Thyroid gland (tissue), 4 donors: ENCODE measurements at places on chromosomes 5 and 9. TPM values are rescaled to one million over a fixed set of nuclear protein-coding genes. Genes with fewer than 3 reads are reported as not detected.

The ADAMTS19 gene
- not detected for total RNA-seq

The IL13 gene
- not detected for total RNA-seq

The BARHL1 gene
- not detected for total RNA-seq

The MCC gene
- total RNA-seq: 15.5 TPM

The FGFR4 gene
- total RNA-seq: 0.49 TPM

GRCh38 chr5:112581811-112582320 lies 155.8 kb upstream of the APC start:
- DNase-seq: no peak
- no peak overlapping the region for H3K4me3 ChIP-seq

DNA sequence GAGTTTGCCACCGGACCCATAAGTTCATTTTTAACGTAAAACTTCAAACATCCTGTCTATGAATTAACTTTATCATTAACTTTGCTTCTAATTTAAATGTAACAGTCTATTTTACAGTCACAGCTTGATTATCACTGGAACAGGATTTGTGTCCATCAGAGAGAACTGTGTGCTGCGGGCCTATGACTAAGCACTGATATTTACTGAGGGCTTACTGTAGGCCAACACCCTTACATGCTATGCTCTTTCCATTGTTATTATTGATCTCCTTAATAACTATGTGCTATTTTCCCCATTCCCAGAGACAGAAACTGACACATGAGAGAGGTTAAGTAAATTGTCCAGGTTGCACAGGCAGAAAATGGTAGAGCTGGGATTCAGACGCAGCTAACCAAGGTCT lies 24.0 kb upstream of the GPR151 start:
- H3K36me3 ChIP-seq: no peaks in the 10 kb centered on the region
- no peak overlapping the region for H3K4me3 ChIP-seq
- no peak overlapping the region for H3K27ac ChIP-seq
- H3K4me1 ChIP-seq: no peaks in the 10 kb centered on the region
- no peaks in the 10 kb centered on the region for H3K27me3 ChIP-seq
- no peak for DNase-seq

GRCh38 chr9:130167927-130168326 lies 4.3 kb upstream of the NCS1 start:
- peaks cover 4% of the 10 kb centered on the region for H3K4me1 ChIP-seq
- H3K36me3 ChIP-seq: no peaks in the 10 kb centered on the region
- DNase-seq: no peak
- no peak overlapping the region for H3K4me3 ChIP-seq
- no peak overlapping the region for H3K27ac ChIP-seq
- H3K27me3 ChIP-seq: no peaks in the 10 kb centered on the region

DNA sequence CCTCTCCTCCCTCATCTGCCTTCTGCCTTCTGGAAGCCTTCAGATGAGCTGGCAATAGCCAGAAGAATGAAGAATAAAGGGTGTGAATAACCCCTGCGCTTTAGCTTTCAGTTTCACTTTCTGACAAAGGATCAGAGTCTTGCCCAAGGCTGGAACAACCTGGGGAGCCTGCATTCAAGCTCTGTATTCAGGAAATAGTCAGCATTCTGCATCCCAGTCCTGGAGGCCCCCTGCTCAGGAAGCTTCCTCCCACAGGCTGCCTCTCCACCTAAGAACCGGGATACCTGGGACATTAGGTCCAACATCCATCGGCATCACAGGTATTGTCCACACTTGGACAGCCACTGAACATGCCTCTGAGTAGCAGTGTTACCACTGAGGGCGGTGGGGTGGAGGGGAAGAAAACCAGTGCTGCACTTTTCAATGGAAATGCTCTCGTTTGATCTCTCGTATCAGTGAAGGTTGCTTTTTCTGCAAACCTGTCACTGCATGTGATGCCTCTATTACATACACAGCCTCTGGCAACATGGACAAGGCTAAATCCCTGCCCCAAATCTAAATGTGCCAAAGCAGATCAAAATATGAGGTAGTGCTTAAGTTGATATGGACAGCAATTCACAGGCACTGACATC lies 39.8 kb upstream of the ACO1 start:
- no peaks in the 10 kb centered on the region for H3K36me3 ChIP-seq
- no peak for DNase-seq
- H3K27ac ChIP-seq: no peak overlapping the region

DNA sequence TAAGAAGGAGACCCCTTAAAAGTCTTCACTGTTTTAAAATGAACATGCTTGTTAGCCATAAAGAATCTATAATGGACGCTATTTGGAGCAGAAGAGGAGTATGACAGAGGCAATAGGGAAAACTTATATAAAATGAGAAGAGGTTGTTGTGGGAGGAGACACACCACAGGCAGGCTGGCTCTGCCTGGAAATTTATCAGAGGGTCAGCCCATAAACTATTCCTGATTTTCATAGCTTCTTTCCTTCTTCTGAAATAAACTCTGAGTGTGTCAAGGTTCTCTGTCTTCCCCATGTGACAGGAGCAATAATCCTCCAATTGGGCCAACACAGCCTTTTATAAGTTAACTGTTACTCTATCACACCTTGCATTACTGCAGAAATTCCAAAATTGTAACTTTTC lies 19.6 kb upstream of the RUSC2 start:
- DNase-seq: no peak
- H3K4me1 ChIP-seq: peaks cover 4% of the 10 kb centered on the region
- H3K27me3 ChIP-seq: no peaks in the 10 kb centered on the region
- no peak overlapping the region for H3K27ac ChIP-seq
- H3K4me3 ChIP-seq: no peak overlapping the region
- H3K36me3 ChIP-seq: no peaks in the 10 kb centered on the region

DNA sequence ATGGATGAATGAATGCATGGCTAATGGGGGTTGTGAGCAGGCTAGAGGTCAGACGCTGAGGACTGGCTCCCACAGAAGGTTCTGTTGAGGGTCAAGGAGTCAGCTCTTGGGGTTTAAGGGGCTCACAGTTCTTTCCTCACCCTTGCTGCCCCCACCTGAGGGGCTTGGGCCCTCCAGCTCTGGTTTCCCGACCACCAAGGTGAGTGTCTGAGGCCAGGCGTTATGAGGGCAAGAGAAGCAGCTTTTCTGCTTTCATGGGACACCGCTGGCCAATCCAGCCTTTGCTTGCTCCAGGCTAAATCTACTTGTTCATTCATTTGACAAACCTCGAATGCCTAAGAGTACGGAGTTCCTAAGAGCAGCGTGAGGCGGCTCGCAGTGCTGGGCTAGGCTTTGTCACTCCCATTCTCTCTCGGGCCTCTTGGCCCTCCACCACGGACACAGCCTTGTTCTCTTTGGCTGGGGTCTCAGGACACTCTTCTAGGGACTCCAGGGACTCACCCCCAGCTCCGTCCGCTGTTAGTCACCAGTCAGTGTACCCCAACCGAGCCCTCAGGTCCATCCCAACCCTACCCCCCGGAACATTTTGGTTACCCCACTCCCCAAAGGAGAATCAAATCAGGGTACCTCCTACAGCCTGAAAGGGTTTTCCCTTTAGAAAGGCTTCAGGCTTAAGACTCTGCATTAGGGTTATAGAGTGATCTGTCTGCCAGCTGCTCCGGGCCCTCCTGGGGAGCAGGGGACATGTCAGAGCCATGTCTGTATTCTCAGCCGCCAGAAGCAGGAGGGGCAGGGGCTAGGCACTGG lies 210.1 kb upstream of the MVB12B start:
- H3K27me3 ChIP-seq: no peaks in the 10 kb centered on the region
- DNase-seq: no peak
- H3K27ac ChIP-seq: no peak overlapping the region
- no peaks in the 10 kb centered on the region for H3K4me1 ChIP-seq
- no peaks in the 10 kb centered on the region for H3K36me3 ChIP-seq
- no peak overlapping the region for H3K4me3 ChIP-seq

- H3K4me1 ChIP-seq: no peaks in the 10 kb centered on the region
- no peak overlapping the region for H3K27ac ChIP-seq
- H3K4me3 ChIP-seq: no peak overlapping the region
- no peaks in the 10 kb centered on the region for H3K36me3 ChIP-seq
These were observed 67.5 kb upstream of the CKMT2 start for GRCh38 chr5:81165493-81166119.

DNA sequence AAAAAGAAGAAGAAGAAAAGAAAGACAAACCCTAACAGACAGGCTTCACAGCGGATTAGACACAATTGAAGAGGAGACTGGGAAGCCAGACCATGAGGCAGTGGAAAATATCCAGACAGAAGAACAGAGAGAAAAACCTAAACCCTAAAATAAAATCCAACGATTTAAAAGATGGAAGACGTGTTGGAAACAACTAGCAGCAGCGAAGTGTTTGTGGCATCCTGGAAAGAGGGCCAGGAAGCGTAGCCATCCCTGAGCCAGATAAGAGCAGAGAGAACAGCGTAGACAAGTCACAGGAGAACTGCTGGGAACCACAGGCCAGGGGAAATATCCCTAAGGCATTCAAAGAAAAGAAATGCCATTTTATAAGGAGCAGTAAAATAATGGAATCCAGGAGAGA lies 39.7 kb upstream of the NKD2 start:
- no peak overlapping the region for H3K4me3 ChIP-seq
- H3K27me3 ChIP-seq: peaks cover 3% of the 10 kb centered on the region
- H3K36me3 ChIP-seq: no peaks in the 10 kb centered on the region
- H3K27ac ChIP-seq: no peak overlapping the region
- no peaks in the 10 kb centered on the region for H3K4me1 ChIP-seq

- no peak overlapping the region for H3K27ac ChIP-seq
- no peak overlapping the region for H3K4me3 ChIP-seq
These were observed 359.7 kb downstream of the HCN1 start for GRCh38 chr5:45336464-45336863.

DNA sequence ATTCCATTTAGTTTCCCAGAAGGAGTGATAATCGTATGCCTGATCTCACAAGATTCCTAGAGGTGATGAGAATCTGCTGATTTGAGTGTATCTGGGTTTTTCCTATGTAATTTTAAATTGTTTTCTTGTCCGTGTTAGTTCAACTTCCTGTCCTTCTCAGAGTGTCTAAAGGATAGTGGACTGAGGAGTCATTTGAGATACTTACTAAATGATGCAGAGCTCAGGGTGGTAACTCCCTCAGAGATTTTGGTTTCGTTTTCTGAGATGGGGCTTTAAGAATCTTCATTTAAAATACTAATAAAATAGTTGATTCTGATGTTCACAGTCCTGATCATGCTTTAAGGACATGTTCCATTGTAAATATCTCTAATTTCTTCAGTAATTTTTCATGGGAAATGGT lies 30.3 kb downstream of the MELK start:
- no peaks in the 10 kb centered on the region for H3K4me1 ChIP-seq
- H3K36me3 ChIP-seq: no peaks in the 10 kb centered on the region
- H3K27me3 ChIP-seq: no peaks in the 10 kb centered on the region
- DNase-seq: no peak
- no peak overlapping the region for H3K27ac ChIP-seq
- H3K4me3 ChIP-seq: no peak overlapping the region

GRCh38 chr9:109313351-109313750 lies 7.5 kb downstream of the EPB41L4B start:
- H3K36me3 ChIP-seq: no peaks in the 10 kb centered on the region
- peaks cover 59% of the 10 kb centered on the region for H3K4me1 ChIP-seq
- peak overlapping the region; percentile 89 for H3K27ac ChIP-seq
- H3K27me3 ChIP-seq: no peaks in the 10 kb centered on the region
- DNase-seq: no peak

DNA sequence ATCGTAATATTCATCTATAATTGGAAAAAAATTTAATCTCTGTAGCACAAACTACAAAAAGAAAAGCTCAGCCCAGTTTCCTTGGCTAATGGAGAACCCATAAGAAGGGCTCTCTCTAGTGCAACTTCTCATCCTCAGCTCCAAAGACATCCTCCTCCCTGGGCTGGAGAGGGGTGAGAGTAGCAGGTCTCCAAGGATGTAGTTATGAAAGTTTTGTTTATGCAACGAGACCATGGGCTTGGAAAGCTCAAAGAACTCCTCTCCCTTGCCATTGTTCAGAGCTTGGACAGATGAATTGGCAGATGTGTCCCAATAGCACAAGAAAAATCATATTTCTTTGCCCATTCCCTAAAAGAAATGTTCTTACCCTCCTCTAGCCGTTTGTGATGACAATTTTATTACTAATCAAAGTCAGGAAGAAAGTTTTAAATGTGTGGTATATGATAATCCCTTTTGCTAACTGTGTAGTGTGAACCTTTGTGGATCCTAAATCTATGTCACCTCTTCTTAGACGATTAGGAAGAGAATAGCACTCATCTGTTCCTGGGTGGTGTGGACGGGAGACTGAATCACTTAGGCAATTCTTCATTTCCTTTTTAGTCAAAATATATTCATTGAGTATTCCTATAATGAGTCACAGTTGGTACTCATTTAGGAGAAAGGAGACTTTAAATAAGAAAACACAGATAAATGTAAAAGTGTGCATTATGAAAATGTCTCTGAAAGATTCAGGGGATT lies 52.2 kb downstream of the GARNL3 start:
- no peaks in the 10 kb centered on the region for H3K27me3 ChIP-seq
- no peaks in the 10 kb centered on the region for H3K36me3 ChIP-seq
- H3K27ac ChIP-seq: no peak overlapping the region
- peaks cover 5% of the 10 kb centered on the region for H3K4me1 ChIP-seq

- no peaks in the 10 kb centered on the region for H3K36me3 ChIP-seq
- no peaks in the 10 kb centered on the region for H3K4me1 ChIP-seq
- no peak overlapping the region for H3K27ac ChIP-seq
- H3K27me3 ChIP-seq: no peaks in the 10 kb centered on the region
- DNase-seq: no peak
These were observed 68.4 kb downstream of the NRG2 start for GRCh38 chr5:139974661-139975060.

DNA sequence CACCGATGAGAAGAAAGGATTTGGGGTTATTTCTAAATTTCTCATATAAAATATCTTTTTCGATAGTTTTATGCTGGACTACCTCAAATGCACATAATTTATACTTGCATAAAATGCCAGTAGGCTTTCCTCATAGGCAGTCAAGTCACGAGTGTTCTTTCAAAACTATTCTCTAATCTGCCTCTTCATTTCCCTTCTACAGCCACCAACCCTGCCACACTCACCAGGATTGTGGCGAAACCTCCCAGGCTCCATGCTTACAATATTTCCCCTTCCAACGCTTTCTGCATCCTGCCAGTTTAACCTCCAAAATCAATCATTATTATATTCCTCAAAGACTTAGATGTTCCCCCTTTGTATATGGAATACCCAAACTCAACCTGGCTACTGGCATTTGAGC lies 65.4 kb downstream of the FRMD3 start:
- H3K4me3 ChIP-seq: no peak overlapping the region
- no peak for DNase-seq
- H3K4me1 ChIP-seq: no peaks in the 10 kb centered on the region
- no peak overlapping the region for H3K27ac ChIP-seq

GRCh38 chr5:175778951-175779503 lies 92.4 kb upstream of the CPLX2 start:
- H3K27ac ChIP-seq: no peak overlapping the region
- H3K27me3 ChIP-seq: no peaks in the 10 kb centered on the region
- H3K36me3 ChIP-seq: no peaks in the 10 kb centered on the region
- no peaks in the 10 kb centered on the region for H3K4me1 ChIP-seq
